ENCODE measurements at places on chromosomes 2 and 18.

- DNase-seq: no peak
Measured at GRCh38 chr2:131105950-131106801, 1.0 kb downstream of the PLEKHB2 start.

DNA sequence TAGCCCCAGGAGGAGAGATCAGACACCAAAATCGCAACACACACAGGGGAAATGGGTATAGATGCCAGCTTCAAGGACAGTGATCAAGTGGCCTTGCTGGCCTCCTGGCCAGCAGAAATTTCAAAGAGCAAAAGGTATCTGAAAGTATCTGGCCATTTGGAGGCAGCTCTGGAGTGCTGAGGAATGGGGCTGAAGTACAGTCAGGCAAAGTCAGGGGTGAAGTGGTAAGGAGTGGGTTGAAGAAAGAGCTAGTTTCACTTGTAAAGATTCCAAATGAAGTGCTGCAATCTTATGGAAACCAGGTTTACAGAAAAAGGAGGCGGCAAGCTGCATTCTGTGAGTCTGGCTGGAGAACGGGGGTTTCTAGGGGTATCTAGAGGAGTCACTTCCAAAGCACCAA, 19.2 kb upstream of the PCBP1 start:
- DNase-seq: no peak

GRCh38 chr2:188189356-188189755, 102.3 kb upstream of the GULP1 start:
- no peak for DNase-seq

DNA sequence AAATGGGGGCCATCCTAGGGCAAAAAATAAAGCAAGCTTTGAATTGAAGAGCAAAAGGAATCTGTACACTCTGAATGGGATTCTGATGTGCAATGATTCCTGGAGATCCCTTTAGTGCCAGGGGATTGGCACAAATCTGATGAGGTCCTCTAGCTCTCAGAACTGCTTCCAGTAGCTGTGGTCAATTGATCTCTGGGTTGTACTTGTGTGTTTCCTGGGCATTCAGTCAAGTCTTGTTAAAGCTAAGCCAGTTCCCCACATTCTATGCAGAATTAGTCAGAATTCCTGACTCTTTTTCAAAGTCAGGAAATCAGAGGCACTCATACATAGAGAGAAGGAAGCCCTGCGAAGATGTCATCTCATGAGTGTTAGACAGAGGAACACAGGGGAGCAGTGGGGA, 161.3 kb downstream of the DNER start:
- no peak for DNase-seq

DNA sequence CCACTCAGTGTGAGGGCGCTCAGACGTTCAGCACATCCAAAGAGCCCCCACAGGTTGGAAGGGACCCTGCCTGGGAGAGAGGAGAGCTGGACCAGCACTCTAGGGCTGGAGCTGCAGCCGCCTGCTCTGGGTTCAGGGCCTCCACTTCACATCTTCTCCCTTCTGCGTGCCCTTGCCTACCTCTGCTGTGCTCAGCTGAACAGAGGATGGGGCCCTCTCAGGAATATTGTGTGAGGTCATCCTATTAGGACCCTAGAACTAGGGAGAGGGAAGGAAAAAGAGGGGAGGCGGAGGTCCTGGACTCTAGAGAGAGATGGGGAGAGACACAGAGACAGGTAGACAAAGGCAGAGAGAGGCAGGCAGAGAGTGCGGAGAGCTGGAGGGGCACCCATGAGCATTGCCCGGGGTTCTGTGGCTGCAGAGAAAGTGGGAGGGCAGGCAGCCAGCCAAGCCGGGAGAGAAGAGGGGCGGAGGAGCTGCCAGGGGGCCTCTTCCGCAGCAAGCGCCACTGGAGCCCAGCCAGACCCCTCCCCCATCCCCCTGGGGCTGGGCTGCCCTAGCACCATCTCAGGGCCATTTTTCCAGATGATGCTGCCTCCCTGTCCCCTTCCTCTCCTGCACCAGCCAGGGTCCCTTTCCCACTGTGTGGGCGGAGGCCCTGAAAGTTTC, 8.3 kb upstream of the TNS1 start:
- no peak for DNase-seq

GRCh38 chr2:113887009-113887792, 2.7 kb upstream of the ACTR3 start:
- DNase-seq: no peak

DNA sequence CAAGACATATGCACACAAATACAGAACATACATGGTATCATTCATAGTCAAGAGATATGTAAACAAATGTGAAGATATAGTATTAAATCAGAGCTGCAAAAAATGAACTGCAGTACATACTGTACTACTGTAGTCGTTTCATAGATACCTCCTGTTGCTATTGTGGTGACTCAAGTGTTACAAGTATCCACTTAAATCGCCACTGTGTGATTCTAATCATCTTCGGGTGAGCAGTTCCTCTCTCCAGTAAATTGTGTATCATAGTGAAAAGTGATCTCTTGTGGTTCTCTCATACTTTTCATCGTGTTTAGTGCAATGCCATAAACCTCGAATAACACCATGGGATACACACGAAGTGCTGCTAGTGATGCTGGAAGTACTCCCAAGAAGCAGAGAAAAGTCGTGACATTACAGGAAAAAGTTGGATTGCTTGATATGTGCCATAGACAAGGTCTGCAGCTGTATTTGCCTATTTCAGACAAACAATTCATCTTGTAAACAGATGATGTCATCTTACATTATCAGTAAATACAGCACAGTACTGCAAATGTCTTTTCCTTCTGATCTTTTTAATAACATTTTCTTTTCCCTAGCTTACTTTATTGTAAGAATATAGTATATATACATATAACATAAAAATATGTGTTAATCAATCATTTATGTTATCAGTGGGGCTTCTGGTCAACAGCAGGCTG, 222.2 kb downstream of the BCL11A start:
- no peak for DNase-seq

GRCh38 chr2:144323946-144324345, 196.0 kb downstream of the ZEB2 start:
- no peak for DNase-seq

- no peak for DNase-seq
Measured at GRCh38 chr2:148865512-148865911, 9.5 kb upstream of the KIF5C start.

DNA sequence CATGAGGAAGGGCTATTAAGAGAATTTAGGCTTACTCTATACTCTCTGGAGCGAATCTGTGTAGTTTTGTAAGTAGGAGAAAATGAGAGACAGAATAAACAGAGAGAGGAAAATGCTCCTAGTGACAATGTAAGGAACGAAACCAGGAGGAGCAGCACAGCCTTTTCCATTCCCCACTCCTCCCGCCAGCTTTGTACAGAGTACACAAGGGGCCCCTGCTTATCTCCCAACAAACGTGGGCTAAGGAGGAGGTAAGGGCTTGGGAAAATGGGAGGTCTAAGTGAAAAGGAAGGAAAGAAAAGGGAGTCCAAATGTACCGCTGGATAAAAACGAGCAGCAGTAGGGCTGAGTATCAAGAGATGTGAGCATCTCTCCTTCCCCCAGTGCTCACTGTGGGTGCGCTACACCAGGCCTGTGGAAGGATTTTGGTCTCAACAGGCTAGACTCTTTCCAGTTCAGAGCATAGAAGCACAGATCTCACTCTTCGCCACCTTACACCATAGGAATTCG, 12.1 kb upstream of the IHH start:
- no peak for DNase-seq

DNA sequence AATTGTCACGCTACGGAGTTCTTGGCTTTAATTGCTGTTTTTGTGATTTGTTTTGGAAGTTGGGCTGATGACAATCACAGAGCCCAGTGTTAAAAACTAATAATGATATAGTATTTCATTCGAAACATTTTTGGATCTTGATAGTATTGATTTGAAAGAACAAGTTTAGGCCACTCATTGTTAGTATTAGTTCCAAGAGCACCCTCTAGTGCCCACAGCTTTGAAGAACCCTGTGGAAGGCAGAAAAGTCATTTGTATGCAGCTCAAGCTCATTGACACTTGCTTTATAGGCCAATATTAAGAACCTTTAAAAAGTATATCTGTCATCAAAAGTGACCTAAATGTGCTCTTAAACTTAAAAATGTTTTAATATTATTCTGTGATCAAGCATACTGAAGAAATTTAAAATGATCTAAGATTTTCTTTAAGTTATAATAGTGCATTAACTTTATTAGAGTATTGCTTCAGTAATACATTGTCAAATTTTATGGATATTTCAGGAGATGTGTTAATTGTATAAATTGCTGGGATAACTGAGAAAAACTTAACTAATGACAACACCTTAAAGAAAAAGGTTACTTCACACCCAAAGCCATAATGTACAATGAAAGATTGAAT, 191.0 kb downstream of the GRB14 start:
- peak; percentile 54 for DNase-seq

DNA sequence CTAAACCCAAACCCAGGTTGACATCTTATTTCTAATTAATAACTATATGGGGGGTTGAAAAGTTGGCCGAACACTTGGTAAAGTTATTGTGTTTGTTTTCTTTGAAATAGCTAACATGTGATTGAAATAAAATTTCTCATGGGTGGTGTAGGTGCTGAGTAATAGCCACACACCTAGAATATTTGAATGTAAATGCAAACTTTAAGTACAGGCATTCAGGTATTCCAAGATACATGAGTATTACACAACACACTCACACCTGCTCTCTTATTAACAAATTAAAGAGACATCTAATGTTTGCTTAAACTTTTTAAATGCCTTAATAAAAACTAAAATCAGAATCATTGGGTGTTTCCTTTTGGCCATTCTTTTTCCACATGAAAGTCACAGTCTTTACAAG, 165.5 kb downstream of the EHBP1 start:
- DNase-seq: no peak

- DNase-seq: no peak
Measured at GRCh38 chr2:105736145-105736544, 8.6 kb upstream of the NCK2 start.

DNA sequence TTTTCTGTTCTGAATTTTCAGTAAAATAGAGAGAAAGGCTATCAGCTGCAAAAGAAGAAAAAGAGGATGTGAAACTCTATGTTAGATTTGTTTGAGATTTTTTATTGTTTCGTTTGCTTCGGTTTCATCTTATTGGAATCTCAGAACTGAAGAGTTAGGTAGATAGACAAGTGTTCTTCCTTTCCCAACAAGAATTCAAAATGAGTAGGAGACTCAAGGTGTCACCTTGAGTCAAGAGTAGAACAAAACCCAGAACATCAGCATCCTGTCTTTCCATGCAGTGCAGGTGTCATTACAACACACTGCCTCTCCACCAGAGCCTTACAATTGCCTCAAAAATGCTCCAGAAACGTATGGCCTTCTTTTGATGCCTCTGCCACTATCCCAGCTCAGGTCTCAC, 21.1 kb downstream of the NBAS start:
- no peak for DNase-seq

DNA sequence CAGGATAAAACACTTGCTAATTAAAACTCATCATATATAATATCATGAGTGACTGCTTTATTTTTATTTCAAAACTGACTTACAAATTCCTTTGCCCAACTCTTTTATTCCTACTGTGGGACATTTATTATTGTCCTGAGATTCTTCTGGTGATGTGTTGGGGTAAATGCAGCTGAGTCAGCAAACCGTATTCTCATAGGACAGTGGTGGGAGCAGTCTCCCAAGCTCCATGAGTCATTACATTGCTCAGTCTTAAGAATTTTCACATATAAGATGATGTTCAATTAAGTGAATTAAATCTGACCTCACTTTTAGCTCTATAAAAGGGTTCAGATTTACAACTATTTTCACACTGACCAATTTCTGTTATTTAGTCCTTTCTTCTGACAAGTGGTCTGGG, 1530.7 kb downstream of the LRP1B start:
- no peak for DNase-seq

GRCh38 chr2:33272001-33272400, 204.4 kb upstream of the RASGRP3 start:
- no peak for DNase-seq

- no peak for DNase-seq
Measured at GRCh38 chr2:70532244-70532935, 21.2 kb downstream of the TGFA start.

- DNase-seq: no peak
Measured at GRCh38 chr2:38613126-38613848, 10.6 kb upstream of the HNRNPLL start.

- no peak for DNase-seq
Measured at GRCh38 chr2:239887604-239888003, 137.5 kb downstream of the NDUFA10 start.

GRCh38 chr2:137435162-137435561, 529.1 kb upstream of the HNMT start:
- DNase-seq: no peak

DNA sequence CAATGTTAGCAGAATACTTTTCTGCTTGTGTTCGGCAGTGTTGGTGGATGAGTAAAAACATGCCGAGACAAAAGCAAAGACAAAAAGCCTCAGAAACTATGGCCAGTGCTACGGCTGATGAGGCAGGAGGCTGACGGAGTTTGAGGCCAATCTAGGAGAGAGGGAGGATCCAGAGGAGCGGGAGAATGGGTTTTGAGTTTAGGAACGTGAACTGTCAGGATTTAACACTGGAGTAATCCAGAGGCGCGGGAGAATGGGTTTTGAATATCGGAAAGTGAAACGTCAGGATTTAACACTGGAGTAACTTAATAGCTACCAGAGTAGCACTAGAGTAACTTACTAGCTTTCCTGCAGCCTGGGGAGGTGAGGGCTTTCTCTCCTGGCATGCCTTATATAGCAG, 37.4 kb downstream of the LYPD6B start:
- DNase-seq: no peak

DNA sequence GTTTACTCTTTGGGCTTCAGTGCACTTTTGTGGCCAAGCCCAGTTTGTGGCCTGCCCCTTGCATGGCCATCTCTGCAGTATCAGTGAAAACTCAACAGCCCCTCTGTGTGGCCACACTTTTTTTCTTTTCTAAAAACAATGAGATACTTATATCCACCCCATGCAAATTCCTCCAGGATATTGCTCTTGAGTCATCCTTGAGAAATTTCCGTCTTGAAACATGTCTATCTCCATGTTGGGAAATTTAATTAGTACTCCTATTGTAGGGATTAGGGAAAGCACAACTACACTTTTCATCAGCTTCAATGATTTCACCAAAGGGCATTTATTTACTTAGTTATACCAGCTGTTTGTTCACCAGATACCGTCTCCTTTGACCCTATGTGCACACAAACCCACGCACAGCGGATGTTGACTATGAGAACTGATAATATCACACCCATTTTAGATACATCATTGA, 993.1 kb downstream of the TSN start:
- DNase-seq: no peak

- no peak for DNase-seq
Measured at GRCh38 chr2:82675186-82675585, 1783.9 kb downstream of the SUCLG1 start.

DNA sequence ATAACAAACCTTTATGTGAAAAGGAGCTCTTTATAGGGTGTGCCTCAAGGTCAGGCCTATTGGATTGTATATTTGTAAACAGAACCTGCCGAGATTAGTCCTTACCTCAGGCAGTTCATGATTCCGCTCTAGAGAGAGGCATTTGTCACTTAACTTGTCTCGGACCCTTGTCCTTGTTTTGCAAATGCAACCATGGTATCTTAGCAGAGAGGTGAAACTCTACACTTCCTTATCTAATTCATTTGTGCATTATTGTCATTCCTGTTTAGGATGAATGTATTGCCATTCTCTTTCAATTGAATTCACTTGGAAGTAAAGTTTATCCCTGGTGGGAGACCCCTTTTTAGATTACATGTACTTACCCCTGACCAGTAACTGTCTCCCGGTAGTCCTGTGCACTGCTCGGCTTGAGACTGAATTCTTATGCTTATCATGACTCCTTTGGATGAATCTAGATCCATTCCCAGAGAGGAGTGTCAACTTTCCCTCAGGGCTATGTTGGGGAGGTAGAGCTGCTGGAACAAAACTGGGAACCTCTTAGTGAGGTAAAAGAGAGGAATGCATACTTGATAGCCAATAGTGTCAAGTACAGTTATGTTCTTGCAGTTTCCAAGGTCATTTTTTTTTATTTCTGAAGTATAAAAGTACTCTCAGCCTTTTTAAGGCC, 46.6 kb downstream of the SGPP2 start:
- DNase-seq: no peak
